Cardiac fibroblast (primary cell): ENCODE measurements at places on chromosomes 11 and 22.
A peak's percentile ranks its signal among the peaks of the same experiment; 100 is the strongest.

DNA sequence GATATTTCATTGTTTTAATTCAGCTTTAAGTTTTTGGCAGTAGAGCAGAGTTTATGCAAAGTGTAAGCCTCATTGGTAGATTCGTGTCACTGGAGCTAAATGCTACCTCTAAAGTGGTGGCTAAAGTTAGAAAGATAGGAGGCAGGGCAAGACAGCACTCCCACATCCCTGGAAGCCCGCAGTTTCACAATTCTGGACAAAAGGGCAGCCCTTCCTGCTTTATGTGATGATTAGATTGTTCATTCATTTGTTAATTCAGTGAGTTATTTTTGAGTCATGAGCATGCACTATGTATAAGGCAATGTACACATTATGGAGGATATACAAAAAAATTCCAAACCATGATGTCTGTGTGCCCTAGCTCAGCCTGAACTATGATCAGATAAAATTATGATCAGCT, 52.1 kb upstream of the EIF3M start:
- peak; percentile 41 for DNase-seq

- no peak for DNase-seq
Observed at GRCh38 chr11:10993186-10993585, 135.3 kb upstream of the ZBED5 start.

DNA sequence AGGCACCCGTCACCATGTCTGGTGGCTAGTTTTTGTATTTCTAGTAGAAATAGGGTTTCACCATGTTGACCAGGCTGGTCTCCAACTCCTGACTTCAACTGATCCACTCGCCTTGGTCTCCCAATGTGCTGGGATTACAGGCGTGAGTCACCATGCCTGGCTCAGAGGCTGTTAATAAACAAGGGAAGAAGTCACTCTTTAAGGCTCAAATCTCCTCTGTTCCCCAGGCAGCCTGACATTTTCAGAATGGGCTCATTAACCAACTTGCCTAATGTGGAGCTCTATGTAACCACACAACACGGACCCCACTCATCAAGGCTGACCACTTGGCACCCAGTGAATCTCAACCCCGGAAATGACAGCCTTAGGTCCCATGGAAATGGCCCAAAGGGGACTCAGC, 24.1 kb downstream of the APOL3 start:
- DNase-seq, result peak; percentile 35

GRCh38 chr11:128663824-128664223, 30.0 kb upstream of the FLI1 start:
- DNase-seq, result no peak

DNA sequence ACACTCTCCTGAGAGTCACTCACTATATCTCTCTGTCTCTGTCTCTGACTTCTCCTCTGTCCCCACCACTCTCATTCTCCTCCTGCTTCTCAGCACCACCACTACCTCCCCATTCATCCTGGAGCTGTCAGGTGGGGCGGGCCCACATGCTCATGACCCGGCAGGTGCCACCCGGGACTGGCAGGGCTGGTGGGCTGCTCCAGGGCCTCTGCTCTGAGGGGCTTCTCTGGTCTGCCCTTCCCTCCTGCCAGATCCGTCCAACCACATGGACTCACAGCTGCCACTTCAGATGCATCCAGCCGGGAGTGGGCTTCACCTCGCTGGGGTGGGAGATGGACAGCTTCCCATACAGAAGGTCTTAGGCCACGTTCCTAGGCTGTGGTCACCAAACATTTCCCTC, 4.8 kb upstream of the EMID1 start:
- no peak for DNase-seq

- DNase-seq, result peak; percentile 92
Observed at GRCh38 chr11:8871171-8871775, 39.7 kb upstream of the AKIP1 start.

DNA sequence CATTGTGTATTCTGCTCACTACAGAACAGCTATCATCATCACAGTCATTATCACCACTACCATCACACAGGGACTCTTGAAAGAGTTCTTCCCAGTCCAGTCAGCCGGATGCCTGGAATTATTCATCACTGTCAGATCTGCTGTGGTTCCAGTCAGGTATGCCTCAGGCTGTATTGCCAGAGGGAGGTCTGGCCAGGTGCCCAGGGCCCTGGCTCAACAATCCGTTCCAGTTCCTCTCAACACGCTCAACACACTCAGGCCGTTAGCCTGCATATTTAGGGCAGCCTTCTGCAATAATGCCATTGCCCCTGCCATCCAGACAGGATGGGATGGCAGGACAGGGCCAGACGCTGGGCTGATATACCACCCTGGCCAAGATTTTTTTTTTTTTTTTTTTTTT, 28.6 kb upstream of the RASL10A start:
- peak; percentile 88 for DNase-seq

DNA sequence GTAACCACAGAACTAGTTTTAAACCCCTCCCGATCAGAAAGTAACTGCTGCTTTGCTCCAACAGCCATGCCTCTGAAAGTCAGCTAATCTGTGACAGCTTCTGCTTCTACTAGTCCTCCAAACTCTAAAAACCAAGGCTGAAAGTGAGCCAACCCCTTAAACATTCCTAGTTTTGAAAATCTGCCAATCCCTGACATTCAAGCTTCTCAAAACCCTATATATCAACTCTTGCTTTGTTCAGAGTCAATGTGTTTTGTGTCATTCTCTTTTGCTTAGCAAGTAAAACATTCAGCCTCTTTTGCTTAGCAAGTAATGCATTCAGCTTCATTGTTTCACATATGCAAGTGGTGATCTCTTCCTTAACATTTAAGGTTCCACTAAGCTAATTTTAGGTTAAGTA, 56.9 kb downstream of the ATG16L2 start:
- DNase-seq, result no peak

DNA sequence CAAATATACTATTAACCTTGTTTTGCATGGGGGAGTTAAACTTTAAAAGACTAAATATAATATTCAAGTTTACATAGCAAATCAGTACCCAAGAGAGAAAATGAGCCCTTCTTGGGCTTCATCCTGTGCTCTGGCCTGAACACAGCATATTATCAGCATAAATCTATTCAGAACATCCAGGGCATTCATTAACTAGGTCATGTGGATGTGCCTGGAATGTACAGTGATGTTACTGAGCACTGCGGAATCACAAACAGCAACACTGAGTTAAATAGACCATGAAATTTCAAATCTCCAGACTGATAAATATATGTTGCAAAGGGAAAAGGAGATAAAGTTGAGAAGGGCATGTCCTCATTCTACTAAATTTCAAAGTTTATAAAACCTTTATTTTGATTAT, 426.4 kb downstream of the AASDHPPT start:
- DNase-seq, result no peak

DNA sequence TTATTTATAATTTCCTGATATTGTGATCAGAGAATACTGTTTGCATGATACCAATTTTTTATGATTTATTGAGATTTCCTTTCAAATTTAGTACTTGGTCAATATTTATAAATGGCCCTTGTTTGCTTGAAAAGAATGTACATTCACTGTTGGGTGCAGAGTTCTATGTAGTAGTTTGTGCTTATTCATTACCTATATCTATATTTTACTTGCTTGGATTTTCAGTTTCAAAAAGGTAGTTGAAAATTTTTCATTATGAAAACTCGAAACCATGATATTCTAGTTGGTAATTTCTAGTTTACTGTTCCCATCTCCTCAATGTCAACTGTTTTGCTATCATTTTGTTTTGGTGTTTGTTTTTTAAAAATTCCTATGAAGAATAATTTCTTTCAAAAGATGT, 155.7 kb downstream of the AASDHPPT start:
- no peak for DNase-seq

DNA sequence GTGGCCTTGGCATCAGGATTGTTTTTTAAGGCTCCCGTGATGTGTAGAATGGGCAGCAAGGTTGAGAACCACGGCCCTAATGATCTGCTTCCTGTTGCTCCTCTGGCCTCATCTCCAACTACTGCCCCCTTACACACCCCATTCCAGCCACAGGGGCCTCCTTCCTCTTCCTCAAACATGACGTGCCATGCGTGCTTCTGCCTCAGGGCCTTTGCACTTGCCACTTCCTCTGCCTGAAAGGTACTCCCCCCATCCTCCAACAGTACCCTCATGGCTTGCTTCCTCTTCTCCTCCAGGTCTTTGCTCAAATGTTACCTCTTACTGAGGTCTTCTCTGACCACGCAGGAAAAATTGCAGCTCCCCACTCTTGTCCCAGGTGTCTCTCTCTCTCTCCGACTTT, 93.9 kb upstream of the CSNK2A3 start:
- DNase-seq, result no peak

DNA sequence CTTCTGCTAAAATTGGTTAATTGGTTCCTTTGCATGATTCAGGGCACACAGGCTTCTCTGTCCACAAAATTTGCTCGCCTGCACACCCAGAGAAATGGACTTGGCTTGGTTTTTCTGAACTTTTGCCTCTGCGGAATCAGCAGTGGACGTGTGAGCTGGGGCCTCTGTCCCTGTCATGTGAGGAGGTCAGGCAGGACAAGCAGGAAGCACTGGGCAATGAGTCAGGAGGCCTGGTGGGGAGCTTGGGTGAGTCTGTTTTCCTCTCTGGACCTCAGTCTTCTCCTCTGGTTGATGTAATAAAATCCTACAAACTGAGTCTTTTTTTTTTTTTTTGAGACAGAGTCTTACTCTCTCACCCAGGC, 10.4 kb upstream of the CELSR1 start:
- DNase-seq, result peak; percentile 93

DNA sequence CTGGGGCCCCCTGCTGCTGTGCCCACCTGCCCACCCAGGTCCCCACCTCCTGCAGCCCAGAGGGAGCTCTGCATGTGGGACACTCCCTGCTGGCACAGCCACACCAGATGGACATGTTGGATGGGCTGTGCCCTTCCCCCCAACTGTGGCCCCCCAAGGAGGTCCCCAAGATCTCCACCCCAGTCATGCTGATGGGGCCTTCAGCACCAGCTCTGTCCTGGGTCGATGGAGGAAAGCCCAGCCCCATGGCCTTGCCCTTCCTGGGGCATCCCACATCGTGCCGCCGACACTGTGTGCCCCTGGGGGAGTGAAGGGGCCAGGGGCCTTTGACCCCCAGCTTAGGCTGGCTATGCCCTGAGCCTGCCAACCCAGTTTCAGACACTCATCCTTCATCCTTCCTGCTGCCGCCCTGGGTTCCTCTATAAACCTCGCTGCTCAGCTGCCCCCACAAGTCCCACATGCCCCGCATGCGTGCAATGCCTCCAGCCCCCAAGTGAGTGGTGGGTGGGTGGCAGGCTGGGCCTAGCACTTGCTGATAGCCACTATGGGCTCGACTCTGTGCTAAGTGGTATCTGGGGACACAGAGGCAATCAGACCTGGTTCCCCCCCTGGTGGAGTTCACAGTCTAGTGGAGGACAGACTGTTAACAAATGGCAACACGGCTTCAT, 3.9 kb upstream of the DPP3 start:
- no peak for DNase-seq

DNA sequence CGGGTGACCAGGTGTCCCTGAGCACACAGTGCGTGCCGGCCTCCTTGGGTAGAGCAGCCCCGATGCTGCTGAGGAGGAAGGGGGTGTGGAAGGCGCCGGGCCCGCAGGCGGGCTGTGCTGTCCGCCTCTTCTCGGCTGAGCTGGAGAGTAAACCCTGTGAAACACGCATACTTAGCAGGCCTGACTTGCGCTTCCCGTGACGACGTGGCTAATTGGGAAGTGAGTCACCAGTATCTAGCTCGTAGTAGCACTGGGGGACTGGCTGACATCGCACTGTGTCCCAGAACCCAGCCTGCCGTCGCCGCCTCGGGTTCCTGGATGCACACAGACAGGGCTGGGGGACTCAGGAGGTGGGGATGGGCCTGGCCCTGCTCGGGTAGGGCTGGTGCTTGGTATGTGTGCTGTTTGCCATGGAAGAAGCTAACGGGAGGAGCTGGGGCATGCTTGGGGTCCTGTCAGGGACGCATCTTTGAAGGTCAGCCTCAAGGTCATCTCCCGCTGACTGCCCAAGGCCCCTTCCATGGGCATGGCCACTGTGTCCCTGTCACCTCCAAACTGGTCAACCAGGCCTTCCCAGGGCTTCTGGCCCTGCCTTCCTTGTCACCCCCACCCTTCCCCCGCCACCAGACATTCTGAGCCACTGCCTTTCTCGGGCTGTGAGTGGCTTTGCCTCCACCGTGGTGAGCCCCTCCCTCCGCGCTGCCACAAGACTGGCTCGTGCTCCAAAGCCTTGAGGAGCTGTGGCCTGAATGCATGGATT, 1327.0 kb downstream of the BRD1 start:
- DNase-seq, result no peak

DNA sequence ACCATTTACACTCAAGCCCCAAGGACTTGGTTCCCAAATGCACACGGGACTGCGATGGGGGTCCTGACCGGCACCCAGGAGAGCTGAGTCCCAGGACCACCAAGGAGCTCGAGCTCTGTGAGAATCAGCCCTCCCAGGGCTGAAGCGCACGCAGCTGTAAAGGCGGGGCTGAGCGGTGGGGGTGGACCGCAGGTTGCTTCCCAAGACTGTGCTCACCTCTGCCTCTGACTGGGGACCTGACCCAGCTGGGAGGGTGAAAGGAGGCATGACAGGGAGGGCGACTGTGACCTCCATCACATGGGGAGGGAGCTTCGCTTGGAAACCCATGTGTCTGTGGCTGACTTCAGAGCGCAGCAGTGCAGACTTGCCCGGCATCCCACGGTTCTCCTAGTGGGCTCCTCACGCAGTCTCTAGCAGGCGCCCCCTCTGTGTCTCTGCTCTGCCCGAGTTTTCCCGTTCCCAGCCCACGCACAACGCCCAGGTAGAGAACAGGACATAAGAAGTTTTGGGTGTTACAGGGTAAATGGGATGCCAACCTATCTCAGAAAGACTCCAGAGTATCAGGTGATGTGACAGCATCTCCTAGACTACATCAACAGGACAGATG, 15.4 kb upstream of the NAP1L4 start:
- DNase-seq, result no peak

DNA sequence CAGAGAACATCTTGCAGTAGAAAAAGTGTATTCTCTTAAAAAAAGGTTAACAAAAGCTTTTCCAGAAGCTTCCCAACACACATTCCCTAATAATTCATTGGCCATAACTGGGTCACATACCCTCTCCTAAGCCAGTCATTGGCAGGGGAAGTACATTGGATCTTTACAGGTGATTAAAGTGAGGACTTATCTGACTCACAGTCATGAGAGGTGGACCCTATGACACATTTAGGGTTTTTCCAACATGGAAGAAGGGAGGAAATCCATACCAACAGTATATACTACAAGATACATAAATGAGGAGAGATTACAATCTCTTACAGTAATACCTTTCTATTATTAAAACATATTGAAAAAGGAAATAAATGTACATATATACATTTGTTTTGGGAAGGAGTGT, 72.2 kb downstream of the CCDC73 start:
- DNase-seq, result no peak

DNA sequence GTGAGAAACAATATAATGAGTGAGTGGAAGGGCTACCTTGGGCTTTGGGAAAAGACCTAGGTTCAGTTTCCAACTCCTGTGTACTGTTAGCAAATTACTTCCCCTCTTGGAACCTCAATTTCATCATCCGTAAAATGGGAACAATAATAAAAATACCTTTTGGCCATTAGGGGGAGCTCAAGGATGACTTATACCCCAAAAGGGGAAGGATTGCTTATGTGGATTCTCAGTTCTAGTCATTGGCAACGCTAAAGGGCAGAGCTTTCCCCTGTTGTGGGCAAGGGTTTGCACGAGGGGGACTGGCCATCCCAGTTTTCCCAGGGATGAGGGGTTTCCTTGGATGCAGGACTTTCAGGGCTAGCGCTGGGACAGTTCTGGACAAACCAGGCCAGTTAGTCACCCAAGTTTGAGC, 3.1 kb upstream of the COMMD9 start:
- DNase-seq, result peak; percentile 63
